ENCODE measurements at places on chromosomes 12 and 14.
A peak's percentile ranks its signal among the peaks of the same experiment; 100 is the strongest.

- DNase-seq = no peak
These were observed 208.5 kb upstream of the NEDD1 start for GRCh38 chr12:96698521-96698920.

GRCh38 chr14:104299993-104300761, 161.8 kb downstream of the KIF26A start:
- DNase-seq = no peak

DNA sequence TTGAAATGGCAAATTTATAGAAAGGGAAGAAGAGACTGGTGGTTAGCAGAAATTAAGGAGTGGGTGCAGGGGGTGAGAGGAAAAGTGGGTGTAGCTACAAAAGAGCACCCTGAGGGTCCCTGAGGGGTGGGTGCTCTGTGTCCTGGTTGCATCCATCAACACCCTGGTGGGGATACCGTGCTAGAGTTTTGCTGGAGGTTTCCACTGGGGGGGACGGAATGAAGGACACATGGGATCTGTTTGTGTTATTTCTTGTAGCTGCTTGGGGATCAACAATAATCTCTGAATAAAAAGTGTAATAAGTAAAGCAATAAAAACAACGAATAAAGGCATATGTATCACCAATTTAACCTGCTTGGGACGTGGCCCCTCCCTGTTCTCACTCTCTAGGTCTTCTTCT, 175.3 kb downstream of the KIF26A start:
- DNase-seq = no peak

GRCh38 chr14:31746326-31746725, 185.1 kb downstream of the NUBPL start:
- no peak for DNase-seq

DNA sequence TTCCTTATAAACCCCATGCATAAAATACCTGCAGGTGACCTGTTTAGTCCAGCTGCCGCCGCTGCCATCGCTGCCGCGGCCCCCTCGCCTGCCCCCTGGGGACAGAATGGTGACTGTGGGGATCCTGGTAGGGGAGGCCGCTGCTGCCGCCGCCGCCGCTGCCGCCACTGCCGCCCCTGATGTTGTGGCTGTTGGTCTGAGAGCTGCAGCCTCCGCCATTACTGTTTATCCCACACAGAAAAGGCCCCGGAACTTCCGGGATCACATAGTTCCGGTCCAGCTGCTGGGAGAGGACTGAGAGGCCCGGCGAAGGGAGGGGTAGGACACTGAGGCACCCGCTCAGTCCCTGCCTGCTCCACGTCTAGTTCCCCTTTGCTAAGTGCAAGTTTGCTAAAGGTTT, 244.9 kb downstream of the C12orf50 start:
- DNase-seq = peak; percentile 79

DNA sequence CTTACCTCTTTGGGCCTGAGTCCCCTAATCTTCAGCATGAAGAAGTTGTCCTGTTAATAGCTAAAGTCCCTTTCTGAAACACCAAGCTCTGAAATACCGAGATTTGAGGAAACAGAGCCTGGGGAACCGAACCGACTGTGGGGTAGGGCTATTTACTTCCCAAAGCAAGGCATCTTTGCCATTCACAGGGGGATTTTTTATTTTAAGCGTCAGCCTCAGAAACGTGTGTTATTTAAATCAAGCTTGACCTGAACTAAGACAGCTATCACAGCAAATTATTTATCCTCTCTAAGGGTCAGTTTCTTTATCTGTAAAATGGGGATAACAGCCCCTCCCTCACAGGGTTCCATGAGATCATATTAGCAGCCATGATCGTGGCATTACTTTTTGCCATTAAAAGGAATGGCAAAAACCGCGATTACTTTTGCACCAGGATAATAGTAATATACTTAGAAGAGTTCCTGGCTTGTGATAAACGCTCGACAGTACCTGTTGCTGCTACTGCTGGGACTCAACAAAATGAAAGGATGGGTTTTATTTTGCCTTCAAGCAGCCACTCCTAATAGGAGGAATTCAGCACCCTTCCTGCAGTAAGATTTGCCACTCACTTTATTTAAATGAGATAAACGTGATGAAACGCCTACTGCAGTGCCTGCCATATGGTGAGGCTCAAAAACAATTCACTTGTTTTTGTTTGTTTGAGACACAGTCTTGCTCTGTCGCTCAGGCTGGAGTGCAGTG, 1.3 kb upstream of the CORO1C start:
- DNase-seq = no peak

All from NCI-H2227 treated with DMSO at 0.1 percent for 48 hours (cell line).